WTC11 (cell line): ENCODE measurements at places on chromosomes 7 and 10. TPM values are rescaled to one million over a fixed set of nuclear protein-coding genes. Genes with fewer than 3 reads are reported as not detected.

Gene ADAMTS14
- total RNA-seq: 2.1 to 2.4 TPM (median 2.1 TPM) in 3 replicates

Gene BLNK
- total RNA-seq: not detected in 3 replicates

Gene NAT16
- 0.32 to 0.62 TPM (median 0.39 TPM) in 3 replicates for total RNA-seq

Gene NEURL1
- 0.66 to 1.2 TPM (median 0.99 TPM) in 3 replicates for total RNA-seq

Gene ANKRD30A
- not detected in 3 replicates for total RNA-seq

Gene SLC29A3
- total RNA-seq: 9.2 to 11.1 TPM (median 11.0 TPM) in 3 replicates

Gene CTAGE4
- total RNA-seq: 18.3 to 23.3 TPM (median 20.9 TPM) in 3 replicates

DNA sequence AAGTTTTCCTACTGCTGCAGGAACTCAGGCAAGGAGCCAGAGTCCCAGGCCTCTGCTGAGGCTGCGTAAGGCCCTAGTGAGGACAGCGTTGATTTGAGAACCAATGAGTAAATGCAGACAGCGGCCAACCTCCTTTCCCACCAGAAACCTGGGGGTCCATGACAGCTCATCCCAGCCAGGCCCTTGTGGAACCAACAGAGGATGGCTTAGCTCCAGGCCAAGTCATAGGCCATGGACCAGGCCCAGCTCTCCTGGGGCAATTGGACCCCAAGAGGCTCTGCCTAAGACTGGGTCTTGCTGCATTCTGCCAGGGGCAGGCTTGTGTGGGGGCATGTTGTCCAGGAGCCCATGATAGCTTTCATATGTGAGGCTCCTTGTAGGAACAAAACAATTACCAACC, 65.4 kb upstream of the PPP1R3C start:
- no peak for DNase-seq
- no peaks in the 10 kb centered on the region for H3K4me1 ChIP-seq
- H3K27ac ChIP-seq: no peak overlapping the region
- no peak overlapping the region for H3K4me3 ChIP-seq
- no peaks in the 10 kb centered on the region for H3K27me3 ChIP-seq

DNA sequence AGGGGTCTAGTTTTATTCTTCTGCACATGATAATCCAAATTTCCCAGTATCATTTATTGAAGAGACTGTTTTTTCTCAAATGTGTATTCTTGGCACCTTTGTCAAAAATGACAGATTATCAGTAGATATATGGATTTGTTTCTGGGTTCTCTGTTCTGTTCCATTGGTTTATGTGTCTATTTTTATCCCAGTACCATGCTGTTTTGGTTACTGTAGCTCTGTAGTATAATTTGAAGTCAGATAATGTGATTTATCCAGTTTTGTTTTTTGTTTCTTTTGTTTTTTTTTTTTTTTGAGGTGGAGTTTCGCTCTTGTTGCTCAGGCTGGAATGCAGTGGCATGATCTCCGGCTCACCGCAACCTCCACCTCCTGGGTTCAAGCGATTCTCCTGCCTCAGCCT, 61.6 kb upstream of the HELLS start:
- no peaks in the 10 kb centered on the region for H3K27me3 ChIP-seq
- H3K4me1 ChIP-seq: peaks cover 2% of the 10 kb centered on the region; the same call in 1 of the 2 replicates
- H3K36me3 ChIP-seq: peaks cover 9% of the 10 kb centered on the region
- no peak overlapping the region for H3K27ac ChIP-seq
- no peak overlapping the region for H3K4me3 ChIP-seq
- DNase-seq: no peak

DNA sequence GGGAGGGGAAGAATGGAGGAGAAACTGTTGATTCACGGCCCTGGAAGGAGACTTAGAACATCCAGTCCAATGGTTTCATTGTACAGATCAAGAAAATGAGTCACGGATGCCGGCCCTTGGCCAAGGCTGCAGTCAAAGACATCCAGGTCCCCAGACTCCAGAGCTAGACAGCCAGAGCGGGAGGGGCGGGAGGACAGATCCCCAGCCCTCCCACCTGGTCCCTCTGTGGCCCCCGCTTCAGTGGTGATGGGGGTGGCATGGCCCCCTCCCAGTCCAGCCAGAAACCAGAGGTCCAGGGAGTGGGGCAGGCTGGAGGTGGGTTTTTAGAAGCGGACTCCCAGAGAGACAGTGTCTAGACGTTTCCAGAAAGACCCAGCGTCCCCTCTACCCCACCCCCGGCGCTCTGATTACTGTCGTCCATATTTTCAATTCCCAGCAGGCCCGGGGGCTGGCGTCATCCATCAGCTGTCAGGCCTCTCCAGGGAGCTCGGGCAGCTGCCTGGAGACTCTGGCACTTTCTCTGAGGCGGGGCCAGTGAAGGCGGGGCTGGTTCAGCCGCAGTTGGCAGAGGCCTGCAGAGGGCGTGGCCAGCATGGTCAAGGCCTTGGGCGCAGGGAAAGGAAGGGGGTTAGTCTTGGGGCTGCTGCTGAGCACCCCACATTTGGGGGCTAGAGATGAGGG, 8.0 kb upstream of the HSPB1 start:
- H3K4me1 ChIP-seq: peaks cover 36% of the 10 kb centered on the region
- H3K27me3 ChIP-seq: peaks cover 6% of the 10 kb centered on the region
- H3K4me3 ChIP-seq: no peak overlapping the region
- no peak overlapping the region for H3K27ac ChIP-seq

DNA sequence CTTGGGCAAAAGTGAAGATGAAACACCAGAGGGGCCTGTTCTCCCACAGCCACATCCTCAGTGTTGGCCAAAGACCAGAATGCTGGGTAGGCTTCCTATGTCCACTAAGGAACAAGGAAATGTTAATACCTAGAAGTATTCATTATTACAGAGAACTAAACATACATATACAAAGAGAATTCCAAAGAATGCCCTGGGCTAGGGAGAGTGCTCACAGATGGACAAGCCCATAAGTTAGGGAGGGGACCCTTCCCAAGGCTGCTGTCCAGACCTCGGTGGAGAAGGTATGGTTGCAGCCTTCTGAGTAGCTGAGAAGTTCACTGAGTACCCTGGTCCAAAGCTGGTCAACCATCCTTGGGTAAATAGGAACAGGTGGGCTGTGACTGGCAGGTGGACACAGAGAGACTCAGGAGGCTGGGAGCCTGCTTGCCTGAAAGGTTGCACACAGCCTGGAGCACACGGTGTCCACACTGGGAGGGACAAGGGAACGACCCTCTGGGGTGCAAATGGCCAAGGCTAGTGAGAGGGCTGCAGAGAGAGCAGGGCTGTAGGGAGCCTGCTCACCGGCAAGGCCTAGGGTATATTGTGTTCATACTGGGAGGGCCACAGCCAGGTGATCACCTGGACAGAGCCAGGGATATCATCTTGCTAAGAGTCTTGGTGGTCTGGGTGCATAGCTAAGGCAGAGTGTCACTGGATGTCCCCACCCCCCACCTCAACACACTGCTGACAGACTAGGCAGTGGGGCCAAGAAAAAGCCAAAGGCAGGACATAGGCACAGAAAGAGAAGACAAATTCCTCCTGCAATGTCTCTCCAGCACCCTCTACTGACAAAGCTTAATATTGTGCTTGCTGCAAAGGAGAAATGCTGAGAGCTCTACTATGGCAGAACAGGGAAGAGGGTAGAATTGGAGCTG, 40.3 kb downstream of the CPVL start:
- no peak overlapping the region for H3K27ac ChIP-seq
- no peaks in the 10 kb centered on the region; the same call in 1 of the 2 replicates for H3K4me1 ChIP-seq
- no peaks in the 10 kb centered on the region for H3K27me3 ChIP-seq
- peaks cover 10% of the 10 kb centered on the region for H3K36me3 ChIP-seq
- DNase-seq: peak; percentile 34
- H3K4me3 ChIP-seq: no peak overlapping the region

DNA sequence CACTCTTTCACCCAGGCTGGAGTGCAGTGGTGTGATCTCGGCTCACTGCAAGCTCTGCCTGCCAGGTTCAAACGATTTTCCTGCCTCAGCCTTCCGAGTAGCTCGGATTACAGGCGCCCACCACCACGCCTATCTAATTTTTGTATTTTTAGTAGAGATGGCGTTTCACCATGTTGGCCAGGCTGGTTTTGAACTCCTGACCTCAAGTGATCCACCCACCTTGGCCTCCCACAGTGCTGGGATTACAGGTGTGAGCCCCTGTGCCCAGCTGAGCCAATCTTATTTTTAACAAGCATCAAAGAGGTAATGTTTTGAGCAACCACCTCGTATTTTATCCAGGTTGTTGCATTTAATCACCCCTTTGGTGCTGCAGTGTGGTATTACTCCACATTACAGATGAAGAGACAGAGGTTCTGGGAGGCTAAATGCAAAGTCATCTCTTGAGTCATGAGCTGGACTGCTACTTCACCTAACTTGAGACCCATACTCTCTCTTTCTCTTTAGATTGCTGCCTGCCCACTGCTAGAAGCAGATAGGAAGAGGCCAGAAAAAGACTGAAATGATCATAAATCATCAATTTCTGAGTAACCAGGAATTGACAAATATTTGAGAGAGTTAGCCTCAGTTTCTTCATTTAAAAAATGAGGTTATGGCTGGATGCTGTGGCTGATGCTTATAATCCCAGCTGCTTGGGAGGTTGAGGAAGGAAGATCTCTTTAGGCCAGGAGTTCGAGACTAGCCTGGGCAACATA, 116.2 kb downstream of the CAMK1D start:
- H3K4me3 ChIP-seq: no peak overlapping the region
- H3K27ac ChIP-seq: no peak overlapping the region
- H3K4me1 ChIP-seq: peaks cover 13% of the 10 kb centered on the region
- DNase-seq: no peak
- H3K27me3 ChIP-seq: no peaks in the 10 kb centered on the region

- H3K36me3 ChIP-seq: no peaks in the 10 kb centered on the region
- peak overlapping the region; percentile 74 for H3K4me3 ChIP-seq
- H3K27me3 ChIP-seq: peaks cover 4% of the 10 kb centered on the region; the same call in 1 of the 2 replicates
- peaks cover 17% of the 10 kb centered on the region for H3K4me1 ChIP-seq
- DNase-seq: no peak
- peak overlapping the region; percentile 76 for H3K27ac ChIP-seq
Observed at GRCh38 chr10:132397671-132398565, 918 bp downstream of the PWWP2B start.

- no peak for DNase-seq
- H3K27me3 ChIP-seq: no peaks in the 10 kb centered on the region
- H3K27ac ChIP-seq: peak overlapping the region; percentile 63
- no peak overlapping the region for H3K4me3 ChIP-seq
Observed at GRCh38 chr10:34596351-34596750, 218.7 kb downstream of the PARD3 start.

GRCh38 chr7:107130487-107131220, 38.1 kb upstream of the HBP1 start:
- peaks cover 37% of the 10 kb centered on the region for H3K4me1 ChIP-seq
- H3K27ac ChIP-seq: peak overlapping the region; percentile 94
- H3K4me3 ChIP-seq: peak overlapping the region; percentile 33
- no peak for DNase-seq
- no peaks in the 10 kb centered on the region for H3K27me3 ChIP-seq

DNA sequence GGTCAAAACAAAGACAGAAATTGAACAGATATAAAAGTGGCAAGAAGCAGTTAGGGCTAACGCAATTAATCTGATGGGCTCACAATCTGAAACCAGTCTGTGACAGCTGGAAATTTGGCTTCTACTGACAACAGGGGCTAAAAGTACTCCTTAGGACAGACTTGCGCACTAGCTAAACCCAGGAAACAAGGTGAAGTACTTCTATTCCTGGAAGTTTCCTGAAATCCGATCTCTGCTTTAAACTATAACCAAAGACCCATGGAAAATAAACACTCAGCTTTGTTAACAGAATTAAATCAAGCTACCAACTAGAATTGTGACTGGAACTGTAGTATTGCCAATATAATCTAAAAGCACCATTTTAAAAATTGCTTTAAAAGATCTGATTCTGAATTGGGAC, 520.2 kb upstream of the ZWINT start:
- peaks cover 6% of the 10 kb centered on the region; the same call in 1 of the 2 replicates for H3K4me1 ChIP-seq
- no peak overlapping the region for H3K27ac ChIP-seq
- no peak for DNase-seq

DNA sequence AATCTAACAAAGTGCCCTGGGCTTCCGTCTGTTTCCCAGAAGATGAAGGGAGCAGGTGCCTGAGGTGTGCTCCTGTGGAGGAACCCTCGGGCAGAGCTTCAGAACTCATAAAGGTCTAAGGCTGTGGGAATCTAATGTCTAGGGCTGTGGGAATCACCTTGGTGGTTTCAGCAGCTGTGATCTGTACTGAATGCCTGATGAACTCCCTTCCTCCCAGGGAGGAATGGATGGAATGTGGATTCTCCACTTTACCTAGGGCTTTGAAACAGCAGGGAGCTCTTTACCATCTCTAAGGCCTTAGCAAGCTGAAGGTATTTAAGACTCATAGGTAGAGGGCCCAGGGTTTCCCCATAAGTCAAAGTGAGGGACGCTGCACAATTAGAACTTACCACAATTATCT, 36.0 kb upstream of the SEMA3E start:
- DNase-seq: peak; percentile 62
- peaks cover 52% of the 10 kb centered on the region for H3K27me3 ChIP-seq
- peak overlapping the region; percentile 55 for H3K4me3 ChIP-seq

DNA sequence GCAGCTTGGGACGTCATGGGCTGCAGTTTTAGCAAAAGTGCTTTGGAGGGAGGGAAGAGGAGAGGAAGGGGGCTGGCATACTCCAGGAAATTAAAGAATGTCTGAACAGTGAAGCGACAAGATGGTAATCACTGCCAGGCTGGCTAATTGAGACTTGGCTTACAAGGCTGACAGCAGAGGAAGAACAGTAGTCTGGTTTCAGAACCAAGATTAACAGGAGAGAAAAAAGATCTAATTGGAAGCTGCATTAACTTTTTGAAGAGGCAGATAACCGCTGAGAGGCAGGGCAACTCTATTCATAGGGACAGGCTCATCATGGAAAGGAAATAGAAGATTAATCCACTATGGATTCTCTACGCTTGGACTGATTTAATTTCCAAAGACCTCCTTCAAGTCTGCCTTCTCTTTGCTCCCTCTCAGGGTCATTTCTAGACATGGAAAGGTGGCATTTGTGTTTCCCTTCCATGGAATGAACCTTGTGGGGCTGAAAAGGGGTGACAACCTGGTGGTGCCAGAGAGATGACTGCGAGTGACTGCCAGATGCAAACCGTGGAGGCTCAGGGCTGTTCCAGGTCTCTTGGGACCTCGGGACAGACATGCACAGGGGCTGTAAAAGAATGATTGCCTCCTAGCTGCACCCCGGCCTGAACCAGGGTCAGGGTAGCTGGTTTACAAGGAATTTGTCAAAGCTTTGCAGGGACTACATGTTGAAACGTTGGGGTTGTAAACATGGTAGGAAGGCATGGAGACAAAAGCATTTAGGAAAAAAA, 210.2 kb upstream of the NPY start:
- DNase-seq: no peak
- peaks cover 2% of the 10 kb centered on the region; the same call in 1 of the 2 replicates for H3K4me1 ChIP-seq
- no peaks in the 10 kb centered on the region for H3K36me3 ChIP-seq
- no peak overlapping the region for H3K27ac ChIP-seq

GRCh38 chr7:41536122-41536872, 166.6 kb downstream of the INHBA start:
- H3K27me3 ChIP-seq: peaks cover 5% of the 10 kb centered on the region
- H3K4me1 ChIP-seq: peaks cover 31% of the 10 kb centered on the region
- H3K27ac ChIP-seq: no peak overlapping the region
- DNase-seq: no peak
- peaks cover 4% of the 10 kb centered on the region; the same call in 1 of the 2 replicates for H3K36me3 ChIP-seq

DNA sequence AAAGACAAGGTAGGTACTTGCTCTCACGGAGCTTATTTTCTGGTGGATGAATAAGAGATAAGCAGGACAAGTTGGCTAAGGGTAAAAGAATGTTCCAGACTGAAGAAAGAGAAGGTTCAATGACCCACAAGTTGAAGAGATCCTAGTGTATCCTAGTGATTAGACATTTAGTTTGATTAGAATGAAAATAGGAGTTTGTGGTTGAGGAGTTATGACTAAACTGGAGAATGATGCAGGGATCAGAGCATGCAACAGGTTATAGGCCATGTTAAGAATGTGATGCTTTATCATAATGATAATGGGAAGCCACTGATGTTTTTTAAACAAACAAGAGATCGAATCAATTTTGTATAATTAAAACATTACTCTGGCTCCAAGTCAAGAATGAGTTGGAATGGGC, 357.2 kb downstream of the HPSE2 start:
- DNase-seq: no peak
- H3K4me3 ChIP-seq: no peak overlapping the region
- no peaks in the 10 kb centered on the region for H3K36me3 ChIP-seq
- H3K27ac ChIP-seq: no peak overlapping the region
- no peaks in the 10 kb centered on the region for H3K4me1 ChIP-seq
